T follicular helper cell (primary cell): ENCODE measurements at places on chromosomes 13 and 19.

DNA sequence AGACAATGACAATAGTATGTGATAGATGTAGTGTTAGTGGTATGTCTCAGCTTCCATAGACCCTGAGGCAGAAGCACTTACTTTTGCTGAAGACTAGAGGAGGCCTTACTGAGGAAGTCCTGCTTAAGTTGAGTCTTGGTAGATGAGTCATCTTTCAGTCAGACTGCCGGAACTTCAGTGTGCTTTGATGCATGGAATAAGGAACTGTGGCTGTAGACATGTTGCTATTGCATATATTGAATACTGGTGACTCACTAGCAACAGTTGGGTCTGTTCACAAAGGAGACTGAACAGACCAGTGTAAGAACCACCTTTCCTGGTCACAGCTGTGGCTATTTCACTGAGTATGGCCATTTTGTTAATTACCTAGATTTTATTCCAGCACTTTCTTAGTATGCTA lies 1000.6 kb downstream of the OLFM4 start:
- no peak for DNase-seq

DNA sequence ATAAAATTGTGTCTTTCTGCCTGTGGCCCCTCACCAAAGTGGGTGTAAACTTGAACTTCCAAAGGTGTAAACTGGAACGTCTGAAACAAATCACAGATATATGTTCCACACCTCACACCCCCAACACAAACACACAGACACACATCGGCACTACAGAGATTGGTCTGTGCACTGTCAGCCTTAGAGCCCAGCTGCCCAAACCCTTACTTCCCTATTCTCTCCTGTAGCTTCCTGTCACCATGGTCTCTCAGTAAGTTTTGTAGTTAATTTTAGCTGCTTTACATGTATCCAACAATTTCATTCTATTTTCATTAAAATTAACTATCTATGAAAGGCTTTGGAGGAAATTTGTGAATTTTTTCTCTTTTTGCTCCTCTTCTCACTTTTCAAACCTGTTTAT lies 5.4 kb downstream of the TM9SF2 start:
- DNase-seq: no peak

GRCh38 chr19:44848812-44849447 lies 2.8 kb downstream of the NECTIN2 start:
- no peak for DNase-seq

DNA sequence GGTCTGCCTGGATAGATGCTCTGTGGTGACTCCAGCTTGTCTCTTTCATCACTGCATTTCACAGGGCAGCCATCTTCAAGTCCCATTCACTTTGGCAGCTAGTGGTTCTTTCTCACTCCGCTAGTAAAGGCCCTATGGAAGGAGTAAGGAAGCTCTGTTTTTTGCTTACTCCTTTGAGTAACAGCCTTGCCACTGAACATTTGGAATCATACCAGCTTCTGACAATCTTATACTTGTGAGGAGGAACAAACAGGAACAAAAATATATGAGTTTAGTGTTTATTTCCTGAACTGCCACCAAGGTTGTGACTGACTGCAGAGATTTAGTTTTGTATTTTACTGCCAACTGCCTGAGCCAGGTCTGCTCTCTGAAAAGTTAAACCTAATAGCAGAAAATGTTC lies 38.7 kb downstream of the KCTD4 start:
- no peak for DNase-seq

- DNase-seq: peak; percentile 5
Observed at GRCh38 chr13:29362849-29363604, 232.5 kb downstream of the SLC7A1 start.

DNA sequence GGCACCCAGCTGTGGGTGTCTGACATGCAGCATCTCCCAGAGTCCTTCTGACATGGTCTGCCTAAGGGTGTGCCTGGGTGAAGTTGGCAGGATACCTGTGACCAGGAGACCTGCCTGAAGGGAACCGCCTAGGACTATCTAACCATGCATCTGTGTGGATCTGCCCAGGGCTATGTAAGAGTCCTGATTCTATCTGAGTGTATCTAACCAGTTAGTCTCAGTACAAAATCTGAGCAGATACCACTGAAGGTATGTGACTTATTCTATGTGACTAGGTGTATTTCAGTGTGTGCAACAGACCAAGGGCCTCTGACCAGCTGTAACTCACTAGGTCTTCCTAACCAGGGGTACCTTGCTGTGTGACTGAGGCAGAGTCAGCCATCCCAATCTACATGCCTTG lies 28.2 kb upstream of the FBL start:
- no peak for DNase-seq

- no peak for DNase-seq
Observed at GRCh38 chr19:29620931-29621351, 14.9 kb downstream of the POP4 start.
